K562 (cell line): ENCODE measurements at places on chromosomes 2 and 18. TPM values are rescaled to one million over a fixed set of nuclear protein-coding genes. Genes with fewer than 3 reads are reported as not detected.

DNA sequence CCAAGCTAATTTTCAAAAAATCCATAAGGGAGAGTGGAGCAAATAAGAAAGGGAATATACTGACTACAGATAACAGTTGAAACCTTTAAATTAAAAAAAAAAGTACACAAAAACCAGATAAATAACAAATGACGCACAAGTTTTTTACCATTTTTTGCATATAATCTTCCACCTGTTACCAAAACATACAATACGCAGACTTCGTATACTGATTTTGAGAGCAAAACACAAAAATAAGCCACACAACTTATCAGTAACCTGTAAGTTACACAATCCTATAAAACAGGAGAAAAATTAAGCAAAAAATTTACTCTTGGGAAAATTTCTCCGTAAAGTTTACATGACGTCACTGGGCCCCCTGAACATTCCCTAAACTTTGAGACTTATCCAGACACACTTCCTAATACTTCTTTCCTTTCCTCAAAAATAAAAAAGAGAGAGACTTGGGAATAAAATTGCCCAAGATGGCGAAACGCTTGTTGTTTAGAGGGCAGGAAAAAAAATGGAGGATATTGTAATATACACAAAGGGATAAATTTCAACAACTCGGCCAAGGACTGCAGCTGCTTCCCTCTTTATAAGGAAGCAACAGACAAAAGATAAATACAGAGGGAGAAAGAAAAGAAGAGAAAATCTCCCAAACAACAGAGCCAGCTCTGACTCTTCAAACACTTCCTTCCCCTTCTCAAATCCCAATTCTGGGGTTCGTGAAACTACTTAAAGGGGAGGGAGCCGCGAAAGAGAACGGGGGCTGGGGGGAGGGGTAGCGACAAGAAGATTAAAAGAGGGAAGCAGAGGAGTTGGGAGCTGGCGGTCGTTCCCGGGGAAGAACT, 1.6 kb downstream of the BAZ2B start:
- H3K27me3 ChIP-seq: no peaks in the 10 kb centered on the region
- H3K36me3 ChIP-seq: no peaks in the 10 kb centered on the region
- H3K4me1 ChIP-seq: peaks cover 5% of the 10 kb centered on the region; the same call in 1 of the 2 replicates

DNA sequence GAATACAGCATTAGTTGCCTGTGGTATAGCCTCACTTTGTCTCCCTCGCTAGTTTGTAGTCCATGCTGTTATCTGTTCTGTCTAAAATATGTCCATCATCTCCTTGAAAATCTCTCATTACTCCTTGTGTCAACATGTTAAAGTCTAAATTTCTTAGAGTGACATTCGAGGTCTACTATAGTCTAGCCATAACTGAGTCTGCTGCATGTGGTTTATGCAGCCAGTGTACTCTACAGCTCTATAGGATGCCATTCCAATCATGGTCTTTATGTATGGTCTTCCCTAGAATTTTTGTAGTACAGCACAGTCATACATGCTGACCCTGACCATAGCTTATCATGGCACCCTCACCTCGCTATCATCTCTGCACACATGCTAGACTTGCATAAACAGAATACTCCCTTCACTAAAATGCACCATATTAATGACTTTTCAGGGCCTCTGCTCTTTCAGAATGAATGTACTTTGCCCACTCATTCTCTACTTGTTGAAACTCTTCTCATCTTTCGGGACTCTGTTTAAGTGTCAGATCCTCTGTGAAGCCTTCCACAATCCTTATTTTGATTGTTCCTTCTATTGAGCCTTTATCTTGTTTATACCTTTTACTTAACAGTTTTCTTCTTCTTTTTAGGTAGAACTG, 12.8 kb downstream of the TANK start:
- no peaks in the 10 kb centered on the region for H3K27me3 ChIP-seq
- peaks cover 37% of the 10 kb centered on the region for H3K4me1 ChIP-seq
- peak; percentile 90 for DNase-seq
- peak overlapping the region; percentile 90 for H3K27ac ChIP-seq

GRCh38 chr2:2890901-2891300, 486.7 kb downstream of the EIPR1 start:
- no peaks in the 10 kb centered on the region for H3K4me1 ChIP-seq
- H3K4me3 ChIP-seq: no peak overlapping the region
- DNase-seq: no peak
- no peak overlapping the region for H3K27ac ChIP-seq

DNA sequence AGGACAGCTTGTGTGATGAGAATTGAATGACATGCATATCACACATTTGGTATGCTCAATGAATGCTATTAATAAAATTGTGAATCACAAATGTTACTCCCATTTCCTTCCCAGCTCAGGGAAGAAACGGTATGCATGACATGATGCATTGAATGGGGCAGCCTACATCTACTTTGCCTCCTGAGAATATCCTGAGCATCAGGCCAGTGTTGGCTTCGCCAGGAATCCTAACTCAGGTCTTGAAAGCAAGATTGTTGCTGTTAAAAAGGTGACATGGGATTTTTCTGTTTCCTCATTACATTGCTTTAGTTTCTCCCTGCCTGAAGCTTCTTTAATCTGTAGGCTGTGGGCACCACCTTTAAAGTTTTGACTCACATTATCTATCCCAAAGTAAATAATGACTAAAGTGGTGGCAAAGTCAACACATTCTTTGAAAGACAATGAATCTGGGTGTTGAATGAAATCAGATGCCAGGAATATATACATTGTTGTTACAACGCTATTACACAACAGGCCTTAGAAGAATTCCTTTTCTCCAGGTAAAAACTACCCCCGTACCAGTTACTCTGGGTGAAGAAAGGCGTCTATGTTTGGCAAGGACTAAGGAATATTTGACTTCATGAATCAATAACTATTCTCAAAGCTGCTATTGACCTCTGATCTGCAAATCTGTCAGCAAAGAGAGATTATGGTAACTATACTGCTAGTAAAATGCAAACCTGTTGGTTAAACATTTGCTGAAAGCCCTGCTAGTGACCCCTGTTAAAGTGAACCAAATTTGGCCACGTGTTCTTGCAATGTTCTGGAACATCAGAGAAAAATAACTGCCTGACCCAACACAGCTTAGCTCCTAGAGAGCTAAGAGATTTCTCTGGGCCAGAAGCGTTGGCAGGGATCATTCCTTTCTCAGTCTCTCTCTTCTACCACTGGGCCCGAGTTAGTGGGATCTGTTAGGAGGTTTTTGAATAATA, 30.5 kb upstream of the NEDD4L start:
- no peak for DNase-seq
- H3K4me1 ChIP-seq: no peaks in the 10 kb centered on the region
- no peaks in the 10 kb centered on the region for H3K27me3 ChIP-seq
- H3K4me3 ChIP-seq: no peak overlapping the region
- no peaks in the 10 kb centered on the region for H3K36me3 ChIP-seq

DNA sequence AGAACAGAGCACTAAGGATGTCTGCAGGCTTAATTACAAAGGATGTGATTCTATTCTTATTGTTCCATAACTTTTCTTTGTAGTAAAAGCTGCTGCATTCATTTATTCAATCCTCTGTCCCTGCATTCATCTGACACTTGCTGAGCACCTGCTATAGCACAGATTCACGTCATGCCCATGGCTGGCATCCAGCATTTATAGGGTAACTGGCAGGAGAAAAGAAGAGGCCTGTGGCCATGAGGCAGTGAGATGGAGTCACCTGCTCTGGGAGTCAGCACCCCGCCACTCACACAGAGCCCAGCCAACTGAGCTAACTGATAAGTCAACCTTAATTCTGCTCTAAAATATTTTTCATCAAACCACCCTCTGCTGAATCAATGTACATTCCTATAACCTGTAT, 18.3 kb upstream of the CDC42EP3 start:
- H3K27ac ChIP-seq: no peak overlapping the region
- no peaks in the 10 kb centered on the region for H3K4me1 ChIP-seq
- no peaks in the 10 kb centered on the region for H3K36me3 ChIP-seq

- H3K27me3 ChIP-seq: no peaks in the 10 kb centered on the region
- H3K4me3 ChIP-seq: no peak overlapping the region
- H3K27ac ChIP-seq: no peak overlapping the region
- H3K4me1 ChIP-seq: no peaks in the 10 kb centered on the region
- DNase-seq: no peak
- H3K36me3 ChIP-seq: no peaks in the 10 kb centered on the region
Observed at GRCh38 chr2:208793434-208793833, 386.8 kb downstream of the PTH2R start.

DNA sequence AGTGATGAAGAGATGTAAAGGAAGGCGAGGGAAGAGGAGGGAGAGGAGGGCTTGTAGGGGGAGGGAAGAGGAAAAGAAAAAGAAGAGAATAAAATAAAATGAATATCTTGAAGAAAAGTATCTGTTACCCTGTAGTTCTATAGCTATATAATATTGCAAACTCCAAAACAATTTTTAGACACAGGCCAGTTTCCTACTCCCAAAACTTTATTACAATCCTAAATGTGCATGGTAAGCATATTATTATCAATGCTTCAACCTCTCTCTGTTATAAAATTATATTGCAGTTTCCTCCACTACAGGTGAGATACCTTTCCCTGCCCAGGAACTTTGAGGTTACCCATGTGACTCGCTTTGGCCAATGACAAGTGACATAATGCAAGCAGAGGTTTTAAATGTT, 1351.6 kb upstream of the NRXN1 start:
- no peak for DNase-seq
- H3K4me1 ChIP-seq: no peaks in the 10 kb centered on the region
- H3K27me3 ChIP-seq: no peaks in the 10 kb centered on the region
- H3K4me3 ChIP-seq: no peak overlapping the region
- H3K27ac ChIP-seq: no peak overlapping the region

Gene LINC00305
- not detected in 2 replicates for total RNA-seq

DNA sequence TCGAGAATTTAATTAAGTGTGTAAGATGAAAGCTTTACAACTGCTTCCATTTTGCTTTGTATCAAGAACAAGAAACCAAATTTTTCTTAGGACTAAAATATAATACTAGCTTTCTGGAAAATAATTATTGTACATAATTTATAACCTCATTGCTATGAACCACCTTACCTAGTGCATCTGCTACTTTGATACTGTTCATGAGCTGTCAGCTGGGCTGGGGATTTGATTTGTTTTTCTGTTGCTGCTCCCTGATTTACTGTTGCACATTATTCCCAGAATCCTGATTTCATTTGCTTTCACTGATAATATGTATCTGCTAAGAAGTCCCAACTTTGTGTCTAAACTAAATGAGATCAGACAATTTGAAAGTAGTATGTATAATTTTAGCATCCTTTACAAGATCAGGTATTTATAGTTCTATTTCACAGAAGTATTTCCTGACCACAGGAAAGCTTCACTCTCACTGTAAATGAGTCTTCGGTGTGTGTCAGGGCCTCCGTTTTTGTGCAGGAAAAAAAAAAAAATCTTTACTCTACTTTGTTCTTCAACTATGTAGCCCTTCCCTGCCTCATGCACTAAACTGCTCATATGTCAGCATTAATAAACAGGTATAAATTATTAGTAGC, 105.6 kb upstream of the CCDC150 start:
- no peaks in the 10 kb centered on the region for H3K27me3 ChIP-seq
- no peaks in the 10 kb centered on the region for H3K36me3 ChIP-seq
- no peaks in the 10 kb centered on the region for H3K4me1 ChIP-seq

- DNase-seq: no peak
- H3K27me3 ChIP-seq: no peaks in the 10 kb centered on the region
- no peak overlapping the region for H3K4me3 ChIP-seq
- no peaks in the 10 kb centered on the region for H3K36me3 ChIP-seq
- no peak overlapping the region for H3K27ac ChIP-seq
Observed at GRCh38 chr2:86596118-86596517, 27.5 kb downstream of the RNF103 start.

- H3K36me3 ChIP-seq: no peaks in the 10 kb centered on the region
- H3K27me3 ChIP-seq: no peaks in the 10 kb centered on the region
- H3K27ac ChIP-seq: no peak overlapping the region
- no peak overlapping the region for H3K4me3 ChIP-seq
Observed at GRCh38 chr2:3265981-3266924, 111.4 kb downstream of the EIPR1 start.

DNA sequence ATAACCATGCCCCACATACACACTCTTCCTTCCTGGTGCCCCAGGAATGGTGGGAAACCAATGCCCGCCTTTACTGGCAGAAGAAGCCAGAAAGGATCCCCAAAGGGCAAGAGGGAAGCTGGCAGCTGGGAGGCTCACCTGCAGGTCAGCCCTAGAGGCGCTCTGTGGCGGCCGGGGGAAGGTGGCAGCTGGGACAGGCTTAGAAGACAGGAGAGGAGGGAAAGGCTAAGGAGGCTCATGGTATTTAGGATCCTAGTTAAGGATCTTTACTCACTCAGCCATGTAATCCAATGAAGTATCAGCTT, 23.8 kb downstream of the ADRA2B start:
- H3K4me1 ChIP-seq: peaks cover 32% of the 10 kb centered on the region
- peaks cover 13% of the 10 kb centered on the region; the same call in 1 of the 2 replicates for H3K27me3 ChIP-seq
- DNase-seq: no peak
- H3K36me3 ChIP-seq: no peaks in the 10 kb centered on the region

Gene RBM44
- total RNA-seq: 0.04 and 0.07 TPM in 2 replicates
